ENCODE measurements at places on chromosomes 6 and 20. TPM values are rescaled to one million over a fixed set of nuclear protein-coding genes. Genes with fewer than 3 reads are reported as not detected.
A peak's percentile ranks its signal among the peaks of the same experiment; 100 is the strongest.

ZSCAN23 gene
- total RNA-seq = 0.48 TPM

- H3K4me1 ChIP-seq = peaks cover 6% of the 10 kb centered on the region
- no peak for DNase-seq
- no peak overlapping the region for H3K27ac ChIP-seq
- H3K27me3 ChIP-seq = no peaks in the 10 kb centered on the region
- H3K4me3 ChIP-seq = no peak overlapping the region
These were observed 12.7 kb downstream of the SMAP1 start for GRCh38 chr6:70680396-70680795.

KDM1B gene
- total RNA-seq = 19.4 TPM

GRCh38 chr20:18144541-18145099, 7.0 kb downstream of the KAT14 start:
- DNase-seq = no peak
- peaks cover 11% of the 10 kb centered on the region for H3K4me1 ChIP-seq
- H3K27ac ChIP-seq = no peak overlapping the region
- peaks cover 7% of the 10 kb centered on the region for H3K36me3 ChIP-seq
- no peak overlapping the region for H3K4me3 ChIP-seq

DNA sequence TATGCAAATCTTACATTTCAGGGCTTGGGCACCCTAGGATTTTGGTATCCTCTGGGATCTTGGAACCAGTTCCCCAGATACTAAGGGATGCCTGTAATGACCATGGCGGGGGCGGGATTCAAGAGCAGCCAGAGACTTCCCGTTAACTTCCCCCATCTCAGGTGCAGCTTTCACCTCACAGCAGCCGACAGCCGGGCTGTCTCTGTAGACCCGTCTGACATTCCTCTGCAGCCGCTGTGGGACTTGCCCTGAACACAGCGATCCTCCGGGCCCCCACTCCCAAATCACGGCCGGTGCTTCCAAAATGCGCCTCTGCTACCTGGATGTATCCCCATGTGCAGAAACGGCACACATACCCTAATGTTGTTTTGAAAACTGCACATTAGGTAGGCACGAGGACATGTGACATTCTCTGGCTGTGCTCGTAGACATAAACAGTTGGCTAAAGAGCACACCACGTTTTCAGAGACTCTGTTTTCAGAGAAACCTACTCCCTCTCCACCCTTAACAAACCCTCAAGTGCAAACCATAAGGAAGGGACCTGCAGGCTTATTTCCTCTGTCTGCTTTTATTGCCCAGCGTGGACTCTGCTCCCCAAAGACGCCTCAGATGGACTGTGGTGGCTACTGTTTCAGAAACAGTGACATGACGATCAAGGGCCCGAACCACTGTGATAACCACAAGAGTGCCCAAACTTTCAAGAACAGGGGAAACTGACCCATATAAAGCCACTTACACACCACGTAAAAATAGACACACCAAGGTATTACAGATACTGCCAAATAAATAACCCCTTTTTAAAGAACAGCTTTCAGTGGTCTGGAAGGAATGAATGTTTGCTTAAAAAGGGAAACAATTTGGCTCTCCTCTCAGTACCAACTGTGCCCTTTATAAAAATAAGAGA, 72.9 kb upstream of the FOXC1 start:
- peaks cover 8% of the 10 kb centered on the region for H3K27me3 ChIP-seq
- H3K27ac ChIP-seq = no peak overlapping the region
- H3K4me3 ChIP-seq = no peak overlapping the region

- H3K27ac ChIP-seq = no peak overlapping the region
- H3K4me3 ChIP-seq = no peak overlapping the region
- peaks cover 16% of the 10 kb centered on the region for H3K4me1 ChIP-seq
- no peaks in the 10 kb centered on the region for H3K27me3 ChIP-seq
- no peak for DNase-seq
These were observed 65.7 kb downstream of the HTR1B start for GRCh38 chr6:77397561-77397960.

DNA sequence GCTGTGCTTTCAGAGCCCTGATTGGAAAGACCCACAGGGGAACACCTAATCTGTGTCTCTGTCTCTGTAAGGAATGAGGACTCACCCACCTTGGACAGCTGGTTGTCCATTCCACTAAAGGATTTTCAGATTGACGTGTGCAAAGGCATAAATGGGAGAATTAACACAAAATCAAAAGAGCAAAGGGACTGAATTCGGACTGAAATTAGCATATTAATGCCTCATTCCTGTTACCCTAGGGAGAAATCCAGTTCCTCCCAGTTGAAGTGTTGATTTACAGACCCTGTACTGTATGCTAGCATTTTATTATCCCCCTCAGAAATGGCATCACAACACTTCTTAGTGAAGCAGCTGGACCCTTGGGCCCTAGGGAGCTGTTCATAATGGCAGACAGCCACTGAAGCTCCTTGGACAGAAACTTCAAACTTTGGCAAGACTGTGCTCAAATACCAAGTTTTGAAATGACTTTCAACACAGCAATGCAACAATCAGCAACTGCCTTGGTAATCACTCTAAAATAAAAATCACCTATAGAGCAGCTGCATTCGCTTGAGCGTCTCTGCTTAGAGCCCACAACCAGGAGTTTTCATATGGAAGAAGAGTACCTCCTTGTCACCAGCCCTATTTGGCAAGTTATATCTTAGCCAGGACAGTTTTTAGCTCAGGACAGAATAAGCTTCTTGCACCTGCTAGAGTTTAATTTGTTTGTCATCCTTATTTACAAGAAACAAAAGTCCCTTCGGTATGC, 118.1 kb downstream of the TRDN start:
- H3K36me3 ChIP-seq = no peaks in the 10 kb centered on the region
- H3K27me3 ChIP-seq = no peaks in the 10 kb centered on the region
- no peaks in the 10 kb centered on the region for H3K4me1 ChIP-seq
- no peak overlapping the region for H3K4me3 ChIP-seq

CDK19 gene
- total RNA-seq = 22.4 TPM

DNA sequence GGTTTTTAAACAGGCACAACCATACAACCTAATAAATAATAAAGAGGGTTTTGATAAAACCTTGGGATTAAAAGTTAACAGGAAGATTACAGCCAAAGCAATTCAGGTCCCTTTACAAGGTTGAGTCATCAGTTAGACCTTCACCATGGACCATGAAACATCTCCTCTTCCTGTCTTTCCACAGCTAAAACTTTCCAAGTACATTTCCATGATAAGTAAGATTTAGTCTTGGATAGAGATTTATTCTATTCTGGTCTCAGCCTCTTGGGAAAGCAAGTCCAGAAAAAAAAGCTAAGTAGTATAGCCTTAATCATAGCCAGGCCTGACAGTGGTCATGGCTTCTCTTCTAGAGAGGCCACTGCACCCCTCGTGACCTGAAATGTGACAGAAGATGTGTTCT, 2.9 kb upstream of the PRSS35 start:
- no peak overlapping the region for H3K27ac ChIP-seq
- H3K4me3 ChIP-seq = no peak overlapping the region
- H3K4me1 ChIP-seq = peaks cover 29% of the 10 kb centered on the region

GRCh38 chr6:163603395-163603794, 188.9 kb downstream of the QKI start:
- H3K4me3 ChIP-seq = no peak overlapping the region
- H3K27me3 ChIP-seq = peaks cover 12% of the 10 kb centered on the region
- DNase-seq = no peak
- H3K4me1 ChIP-seq = no peaks in the 10 kb centered on the region
- no peak overlapping the region for H3K27ac ChIP-seq

- no peak for DNase-seq
- no peaks in the 10 kb centered on the region for H3K27me3 ChIP-seq
- no peak overlapping the region for H3K27ac ChIP-seq
- peaks cover 17% of the 10 kb centered on the region for H3K4me1 ChIP-seq
These were observed 106.7 kb upstream of the IYD start for GRCh38 chr6:150261997-150262697.

PRPH2 gene
- total RNA-seq = 0.21 TPM

GRCh38 chr6:41894366-41895299, 542 bp downstream of the USP49 start:
- no peaks in the 10 kb centered on the region for H3K36me3 ChIP-seq
- H3K27ac ChIP-seq = no peak overlapping the region
- 0 out of 2 replicates have a peak, but pooled peaks cover 2% of the 10 kb centered on the region for H3K27me3 ChIP-seq

DNA sequence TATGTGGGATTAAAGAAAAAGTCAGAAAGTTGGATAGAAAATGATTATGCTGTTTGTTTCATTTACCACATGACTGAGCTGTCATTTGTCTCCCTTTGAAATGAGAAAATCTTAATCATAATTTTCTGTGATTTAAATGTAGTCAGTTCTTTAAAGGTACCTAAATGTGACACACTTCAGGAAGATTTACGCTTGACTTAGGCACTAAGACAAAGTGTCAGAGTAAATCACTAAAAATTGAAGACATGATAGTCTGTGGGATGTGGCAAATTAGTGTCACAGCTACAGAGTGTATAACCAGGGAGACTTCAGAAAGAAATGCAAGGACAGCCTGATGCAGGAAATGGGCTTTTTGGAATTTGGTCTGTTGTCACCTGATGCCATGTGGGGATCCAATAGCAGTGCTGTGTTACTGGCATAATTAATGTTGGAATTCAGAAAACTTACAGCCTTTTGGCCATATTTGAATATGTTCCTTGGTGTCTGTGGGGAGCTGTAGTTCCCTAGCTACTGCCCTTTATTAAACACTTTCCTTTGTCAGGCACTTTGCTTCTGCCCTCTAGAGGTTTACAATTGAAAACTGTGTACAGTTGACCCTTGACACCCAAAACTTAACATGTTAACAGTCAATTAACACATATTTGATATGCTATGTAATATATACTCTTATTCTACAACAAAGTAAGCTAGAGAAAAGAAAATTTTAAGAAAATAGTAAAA, 493.8 kb downstream of the UTRN start:
- H3K4me3 ChIP-seq = no peak overlapping the region
- H3K27ac ChIP-seq = no peak overlapping the region
- peak; percentile 15 for DNase-seq
- peaks cover 10% of the 10 kb centered on the region for H3K4me1 ChIP-seq
- H3K27me3 ChIP-seq = no peaks in the 10 kb centered on the region

- H3K27me3 ChIP-seq = peaks cover 9% of the 10 kb centered on the region
- no peaks in the 10 kb centered on the region for H3K36me3 ChIP-seq
- no peak overlapping the region for H3K27ac ChIP-seq
- no peak overlapping the region for H3K4me3 ChIP-seq
- peaks cover 29% of the 10 kb centered on the region for H3K4me1 ChIP-seq
These were observed 6.0 kb upstream of the FAM83C start for GRCh38 chr20:35298264-35298663.

PKIB gene
- 0.22 TPM for total RNA-seq

GRCh38 chr20:36519944-36520343, 21.4 kb upstream of the MYL9 start:
- peak; percentile 33 for DNase-seq
- H3K36me3 ChIP-seq = peaks cover 29% of the 10 kb centered on the region
- H3K4me3 ChIP-seq = peak overlapping the region; percentile 36
- H3K4me1 ChIP-seq = peaks cover 44% of the 10 kb centered on the region
